ENCODE measurements at places on chromosomes 16 and 17.

DNA sequence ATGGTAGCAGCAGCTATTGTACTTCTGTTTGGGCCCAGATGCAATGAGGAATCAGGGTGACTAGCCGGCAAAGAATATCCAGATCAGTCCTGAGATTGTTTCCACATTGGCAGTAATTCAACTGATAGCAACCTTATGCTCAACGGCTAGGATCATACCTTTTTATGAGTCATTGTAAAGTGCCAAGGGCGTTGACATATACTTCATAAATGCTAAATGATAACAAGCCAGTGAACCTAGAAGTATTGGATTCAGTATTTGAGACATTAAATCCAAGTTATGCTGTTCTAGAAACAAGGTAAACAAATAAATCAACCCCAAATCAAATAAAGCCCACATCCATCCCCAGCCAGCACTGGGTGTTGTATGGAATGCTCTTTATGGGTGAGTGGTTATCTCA lies 207.1 kb upstream of the ZFHX3 start:
- DNase-seq, result peak; percentile 3

DNA sequence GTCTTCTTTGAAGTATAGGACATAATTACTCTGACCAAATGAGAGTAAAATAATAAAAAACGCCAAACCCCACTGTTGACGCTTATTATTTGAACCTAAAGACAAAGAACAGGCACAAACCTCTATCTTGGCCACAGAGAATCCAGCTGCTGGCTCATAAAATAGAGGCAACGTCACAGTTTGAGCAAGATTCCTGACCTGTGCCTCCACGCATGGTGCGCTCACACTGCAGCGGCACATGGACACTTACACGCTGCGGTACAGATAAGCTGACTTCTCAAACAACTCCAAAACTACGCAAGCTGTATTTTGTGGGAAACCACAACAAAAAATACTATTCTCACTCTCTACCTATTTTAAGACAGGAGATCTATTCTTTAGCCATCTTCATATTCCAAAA lies 38.8 kb upstream of the TRAP1 start:
- DNase-seq, result no peak

GRCh38 chr17:62760059-62760944 lies 47.8 kb downstream of the MARCHF10 start:
- no peak for DNase-seq

- no peak for DNase-seq
Measured at GRCh38 chr16:88460496-88461330, 7.6 kb downstream of the ZFPM1 start.

- no peak for DNase-seq
Measured at GRCh38 chr16:50081428-50082018, 15.8 kb downstream of the HEATR3 start.

GRCh38 chr17:80694085-80694991 lies 149.7 kb downstream of the RPTOR start:
- DNase-seq, result peak; percentile 97

DNA sequence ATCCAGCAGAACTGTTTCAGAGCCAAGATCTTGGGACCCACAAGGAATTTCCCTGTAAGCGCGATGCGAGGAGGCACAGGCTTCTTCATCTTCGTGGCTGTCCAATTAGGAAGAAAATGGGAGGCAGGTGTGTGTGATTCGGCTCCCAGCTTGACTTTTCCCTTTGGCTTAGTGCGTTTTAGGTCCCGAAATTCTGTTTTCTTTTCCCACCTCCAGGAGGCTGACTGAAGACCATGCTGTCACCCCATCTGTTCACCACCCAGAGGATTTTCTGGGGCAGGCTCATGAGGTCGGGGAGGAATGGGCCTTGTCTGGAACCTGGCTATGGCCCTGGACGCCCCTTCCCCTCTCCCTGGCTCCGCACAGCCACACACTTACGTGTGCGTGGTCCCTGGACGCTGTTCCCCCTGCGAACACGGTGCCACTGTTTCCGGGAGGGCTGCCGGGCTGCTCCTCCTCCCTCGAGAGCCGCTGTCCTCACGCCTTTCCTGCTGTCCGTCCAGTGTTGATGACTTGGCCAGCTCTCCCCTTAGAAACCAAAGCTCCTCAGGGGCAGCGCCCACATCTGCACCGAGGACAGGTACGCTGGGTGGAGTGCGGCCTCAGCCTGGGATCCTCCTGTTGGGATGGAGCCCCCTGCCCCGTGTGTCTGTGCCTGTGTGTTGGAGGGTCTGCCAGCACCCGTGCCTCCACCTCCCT lies 2.7 kb upstream of the PABPN1L start:
- no peak for DNase-seq

- DNase-seq, result no peak
Measured at GRCh38 chr16:78962457-78962929, 638.0 kb downstream of the MAF start.

DNA sequence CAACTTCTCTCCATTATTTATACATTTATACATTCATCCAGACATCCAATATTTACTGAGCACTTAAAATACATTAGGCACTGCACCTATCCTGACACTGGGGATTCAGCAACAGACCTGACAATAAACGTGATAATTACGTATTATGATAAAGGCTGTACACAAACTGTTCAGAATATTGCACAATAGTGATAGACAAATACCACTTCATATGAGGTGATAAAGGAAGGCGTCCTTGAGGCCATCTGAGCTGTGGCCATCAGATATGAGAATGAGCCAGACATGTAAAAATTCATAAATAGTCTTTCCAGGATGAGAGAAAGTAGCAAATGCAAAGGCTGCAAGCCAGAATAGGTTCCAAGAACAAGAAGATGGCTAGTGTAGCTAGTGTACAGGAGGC lies 8.6 kb downstream of the USP32 start:
- peak; percentile 90 for DNase-seq

DNA sequence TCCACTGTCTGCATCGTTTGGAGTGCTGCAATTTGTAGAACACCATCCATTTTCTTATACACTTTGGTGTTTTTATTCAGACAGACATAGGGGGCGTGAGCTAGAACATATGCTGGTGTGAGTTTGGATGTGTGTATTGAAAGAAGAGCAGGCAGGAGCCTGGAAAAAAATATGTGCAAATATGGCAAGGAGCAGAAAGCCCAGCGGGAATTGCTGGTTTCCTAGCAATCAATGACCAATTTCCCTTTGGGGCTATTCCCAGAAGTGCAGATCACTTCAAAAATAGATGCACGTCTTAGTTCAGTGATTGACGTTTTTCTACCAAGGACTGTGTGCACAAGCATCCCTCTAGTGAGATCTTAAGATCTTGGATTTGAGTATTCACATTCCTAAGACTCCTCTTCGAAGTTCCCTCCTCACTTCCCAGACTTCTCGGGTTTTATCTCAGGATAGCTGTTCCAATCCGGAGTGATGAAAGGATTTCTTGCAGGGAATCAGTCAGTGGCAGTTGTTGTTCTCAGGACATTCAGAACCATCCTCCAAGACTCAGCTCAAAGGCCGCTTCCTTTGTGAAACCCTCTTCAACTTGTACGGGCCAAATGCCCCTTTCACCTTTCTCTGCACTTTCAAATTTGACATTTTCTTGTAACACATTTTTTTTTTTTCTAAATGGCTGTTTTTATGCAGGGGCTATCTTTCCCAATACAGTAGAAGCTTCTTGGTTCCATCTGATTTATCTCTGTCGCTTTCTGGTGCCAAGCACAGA lies 268.7 kb upstream of the ASIC2 start:
- DNase-seq, result no peak

GRCh38 chr16:5979905-5980550 lies 882.4 kb upstream of the EEF2KMT start:
- no peak for DNase-seq

DNA sequence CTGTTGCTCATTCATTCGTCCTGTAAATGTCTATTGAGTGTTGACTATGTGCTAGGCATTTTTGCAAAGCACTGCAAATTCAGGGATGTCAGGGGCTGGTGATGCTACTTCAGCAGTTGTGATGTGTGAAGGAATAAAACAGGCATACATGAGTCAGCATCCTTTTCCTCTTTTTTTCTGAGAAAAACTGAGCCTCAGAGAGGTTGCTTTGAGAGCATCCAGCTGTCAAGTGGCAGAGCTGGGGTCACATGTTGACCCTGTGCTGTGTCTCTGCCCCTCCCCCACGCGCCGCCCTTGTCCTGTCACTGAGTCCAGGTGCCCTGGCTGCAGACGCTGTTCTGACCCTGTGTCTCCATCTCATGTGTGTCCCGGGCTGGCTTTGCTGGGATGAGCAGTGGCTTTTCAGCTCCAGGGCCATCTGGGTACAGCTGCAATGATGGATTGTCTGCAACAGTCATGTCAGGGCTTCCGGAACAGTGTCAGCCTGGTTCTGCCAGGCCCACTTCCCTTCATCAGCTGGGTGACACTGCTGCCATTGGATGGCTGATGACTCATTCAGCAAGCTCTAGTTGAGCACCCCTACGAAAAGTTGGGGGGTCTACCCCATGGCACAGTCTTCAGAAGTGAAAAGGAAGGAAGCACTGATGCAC lies 14.9 kb downstream of the SEC14L5 start:
- no peak for DNase-seq

GRCh38 chr17:70365091-70365583 lies 195.8 kb downstream of the KCNJ2 start:
- no peak for DNase-seq

GRCh38 chr16:51305337-51305736 lies 154.3 kb upstream of the SALL1 start:
- no peak for DNase-seq

- DNase-seq, result no peak
Measured at GRCh38 chr17:41588126-41588810, 1.6 kb upstream of the KRT14 start.
